PC-3 (cell line): ENCODE measurements at places on chromosomes 7 and 10. TPM values are rescaled to one million over a fixed set of nuclear protein-coding genes. Genes with fewer than 3 reads are reported as not detected.
A peak's percentile ranks its signal among the peaks of the same experiment; 100 is the strongest.

DNA sequence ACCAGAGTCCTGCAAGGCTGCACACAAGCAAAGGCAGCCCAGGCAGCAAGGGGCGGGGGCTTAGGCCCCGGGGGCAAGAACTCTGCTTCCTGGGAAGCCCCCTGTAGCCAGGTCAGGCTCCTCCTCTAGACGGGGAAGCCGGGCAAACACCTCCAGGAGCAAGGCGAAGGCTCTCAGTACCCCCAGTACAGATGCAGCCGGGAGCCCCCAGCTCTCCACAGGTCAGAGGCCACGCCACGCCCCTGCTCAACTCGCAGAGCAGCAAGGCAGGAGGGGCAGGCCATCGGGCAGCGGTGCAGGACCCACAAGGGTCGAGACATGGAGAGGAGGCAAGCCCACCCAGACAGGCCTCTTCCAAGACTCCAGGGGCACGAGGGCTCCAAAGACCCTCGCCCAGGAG lies 108.8 kb downstream of the MAD1L1 start:
- DNase-seq = no peak

- no peak for DNase-seq
These were observed 21.5 kb upstream of the ZNF800 start for GRCh38 chr7:127413962-127414361.

DNA sequence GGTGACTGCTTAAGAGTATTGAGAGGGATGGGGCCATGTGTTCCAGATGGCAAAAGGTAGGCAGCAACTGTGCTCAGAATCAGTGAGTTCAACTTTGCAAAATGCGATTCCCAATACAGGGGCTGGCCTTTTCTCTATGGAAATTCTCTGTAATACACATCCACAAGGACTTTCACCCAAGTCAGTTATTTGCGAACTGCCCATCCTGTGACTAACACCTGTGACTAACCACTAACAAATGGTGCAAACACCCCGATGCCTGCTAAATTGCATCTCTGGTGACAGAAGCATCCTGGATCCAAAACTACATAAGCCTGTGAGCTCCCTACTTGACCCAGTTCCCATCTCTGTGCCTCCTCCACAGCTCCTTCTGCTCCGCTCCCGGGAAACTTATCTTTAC lies 9.0 kb upstream of the CUZD1 start:
- DNase-seq = peak; percentile 88

DNA sequence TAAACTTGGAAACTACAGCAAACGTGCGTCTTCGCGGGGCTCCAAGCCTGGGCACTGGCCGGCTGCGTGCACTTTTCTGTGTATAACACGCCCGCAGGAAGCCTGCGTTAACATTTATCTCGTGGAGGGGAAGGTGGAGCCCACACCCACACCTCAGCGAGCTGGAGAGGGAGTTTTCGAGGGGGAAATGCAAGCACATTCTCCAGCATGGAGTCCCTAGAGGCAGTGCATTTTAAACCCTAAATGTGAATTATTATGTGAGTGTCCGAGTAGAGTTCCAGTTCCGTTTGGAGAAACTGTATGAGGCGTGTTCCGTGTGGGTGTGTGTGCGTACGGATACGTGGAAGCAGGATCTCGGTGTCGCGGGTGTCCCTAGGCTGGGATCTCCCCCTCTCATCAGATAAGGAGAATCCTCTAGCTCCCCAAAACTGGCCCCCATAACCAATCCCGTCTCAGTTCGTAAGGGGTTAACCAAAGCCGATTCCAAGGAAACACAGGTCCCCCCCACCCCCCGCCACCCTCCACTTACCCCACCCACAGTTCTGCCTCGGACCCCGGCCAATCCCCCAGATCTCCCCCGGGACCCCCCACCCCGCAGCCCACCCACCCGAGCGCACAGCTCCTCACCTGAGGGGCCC lies 403 bp downstream of the CDK6 start:
- DNase-seq = peak; percentile 23

- peak; percentile 92 for DNase-seq
These were observed 87.4 kb upstream of the TNS3 start for GRCh38 chr7:47669178-47669891.

GRCh38 chr7:1357601-1358271 lies 101.5 kb downstream of the MICALL2 start:
- DNase-seq = no peak

GRCh38 chr7:122616951-122617350 lies 82.0 kb downstream of the RNF133 start:
- no peak for DNase-seq

DNA sequence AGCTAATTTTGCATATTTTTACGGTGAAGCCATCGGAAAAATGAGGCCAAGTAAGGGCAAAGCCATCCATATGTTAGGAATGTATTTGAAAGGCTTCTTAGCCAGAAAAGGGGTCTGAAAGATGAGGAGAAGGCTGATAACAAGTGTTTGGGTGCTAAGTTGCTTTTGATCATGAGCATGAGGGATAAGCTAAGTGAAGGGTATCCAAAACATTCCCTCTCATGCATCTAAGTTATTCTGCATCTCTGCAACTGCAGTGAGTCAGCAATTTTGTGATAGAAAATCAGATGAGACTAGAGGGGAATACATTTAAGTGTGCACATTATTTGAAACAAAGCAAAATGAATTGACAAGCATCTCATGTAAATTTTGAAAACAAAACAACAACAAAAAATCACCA lies 282.8 kb downstream of the GPR158 start:
- no peak for DNase-seq

- DNase-seq = peak; percentile 11
These were observed 109.6 kb downstream of the SFMBT2 start for GRCh38 chr10:7301006-7301778.

- DNase-seq = no peak
These were observed 967.8 kb upstream of the SORCS1 start for GRCh38 chr10:108132303-108132702.

- DNase-seq = peak; percentile 61
These were observed 162.8 kb upstream of the TNRC18 start for GRCh38 chr7:5586279-5586962.

GRCh38 chr7:35257251-35258124 lies 3.6 kb upstream of the TBX20 start:
- no peak for DNase-seq

GRCh38 chr7:47817917-47818316 lies 130.3 kb downstream of the PKD1L1 start:
- DNase-seq = peak; percentile 38

DNA sequence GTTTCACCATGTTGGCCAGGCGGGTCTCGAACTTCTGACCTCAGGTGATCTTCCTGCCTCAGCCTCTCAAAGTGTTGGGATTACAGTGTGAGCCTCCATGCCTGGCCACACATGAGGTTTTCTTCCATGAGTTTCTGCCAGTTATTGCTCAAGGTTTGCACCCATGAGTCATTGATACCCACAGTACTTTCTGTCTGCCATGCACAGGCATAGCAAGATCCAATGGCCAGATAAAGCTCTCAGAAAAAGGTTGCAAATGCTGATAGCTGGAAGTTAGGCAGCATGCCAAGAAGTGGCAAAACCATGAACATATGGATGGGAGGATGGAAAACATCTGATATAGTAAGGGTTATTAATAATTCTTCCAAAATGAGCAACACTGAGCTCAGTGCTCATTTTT lies 298.7 kb upstream of the NRG3 start:
- no peak for DNase-seq

DNA sequence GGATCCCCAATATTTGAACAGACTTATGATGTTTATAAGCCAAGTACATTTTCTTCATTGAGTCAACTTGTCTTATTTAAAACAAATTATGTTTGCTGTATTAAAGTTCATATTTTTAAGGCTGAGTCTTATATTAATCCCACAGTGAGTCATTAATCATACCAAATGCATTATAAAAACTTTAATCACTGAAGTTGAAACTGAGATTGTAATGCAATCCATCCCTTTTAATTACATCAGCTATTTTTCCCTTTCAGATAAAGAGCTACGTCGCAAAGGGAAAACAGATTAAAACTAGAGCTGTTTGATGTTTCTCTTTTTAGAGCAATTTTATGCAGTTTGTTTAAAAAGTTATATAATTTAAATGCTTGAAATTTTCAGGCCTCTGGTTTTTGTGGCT lies 183.0 kb downstream of the ARID5B start:
- peak; percentile 74 for DNase-seq

DNA sequence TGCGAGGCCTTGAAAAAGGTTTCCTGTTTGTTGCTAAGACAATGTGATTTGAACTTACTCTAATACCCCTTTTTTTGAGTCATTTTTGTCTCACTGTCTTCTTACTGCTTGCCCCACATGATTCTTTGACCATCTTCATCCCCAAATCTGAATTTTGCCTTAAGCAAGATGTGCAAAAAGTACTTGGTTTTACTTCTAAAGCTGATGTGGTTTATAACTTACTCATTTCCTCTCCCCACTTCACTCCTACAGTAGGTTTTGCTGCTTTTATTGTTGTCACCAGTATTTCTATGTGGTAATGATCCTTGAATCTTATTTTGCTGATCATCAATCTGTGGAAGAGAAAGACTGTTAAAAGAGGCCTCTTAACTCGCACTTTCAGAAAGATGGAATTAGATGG lies 396.4 kb downstream of the SDK1 start:
- no peak for DNase-seq

GRCh38 chr7:120714945-120715344 lies 143.0 kb downstream of the TSPAN12 start:
- peak; percentile 50 for DNase-seq

DNA sequence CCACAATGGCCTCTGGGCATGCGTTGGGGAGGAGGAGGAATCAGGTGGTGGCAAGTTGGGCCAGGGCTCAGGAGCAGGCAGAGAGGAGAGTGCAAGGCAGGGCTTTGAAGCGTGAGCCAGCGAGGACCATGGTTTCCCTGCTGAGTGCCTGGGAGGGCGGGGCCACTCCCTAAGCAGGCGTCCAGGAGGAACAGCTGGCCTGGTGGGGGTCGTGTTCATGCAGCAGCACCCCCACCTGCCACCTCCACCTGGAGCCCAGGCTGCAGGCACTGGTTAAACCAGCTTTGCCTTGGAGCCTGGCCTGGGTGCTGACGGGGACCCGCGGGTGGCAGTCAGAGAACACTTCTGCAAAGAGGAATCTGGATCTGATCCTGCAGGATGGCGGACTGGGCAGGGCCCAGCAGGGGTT lies 24.2 kb upstream of the AQP1 start:
- no peak for DNase-seq

DNA sequence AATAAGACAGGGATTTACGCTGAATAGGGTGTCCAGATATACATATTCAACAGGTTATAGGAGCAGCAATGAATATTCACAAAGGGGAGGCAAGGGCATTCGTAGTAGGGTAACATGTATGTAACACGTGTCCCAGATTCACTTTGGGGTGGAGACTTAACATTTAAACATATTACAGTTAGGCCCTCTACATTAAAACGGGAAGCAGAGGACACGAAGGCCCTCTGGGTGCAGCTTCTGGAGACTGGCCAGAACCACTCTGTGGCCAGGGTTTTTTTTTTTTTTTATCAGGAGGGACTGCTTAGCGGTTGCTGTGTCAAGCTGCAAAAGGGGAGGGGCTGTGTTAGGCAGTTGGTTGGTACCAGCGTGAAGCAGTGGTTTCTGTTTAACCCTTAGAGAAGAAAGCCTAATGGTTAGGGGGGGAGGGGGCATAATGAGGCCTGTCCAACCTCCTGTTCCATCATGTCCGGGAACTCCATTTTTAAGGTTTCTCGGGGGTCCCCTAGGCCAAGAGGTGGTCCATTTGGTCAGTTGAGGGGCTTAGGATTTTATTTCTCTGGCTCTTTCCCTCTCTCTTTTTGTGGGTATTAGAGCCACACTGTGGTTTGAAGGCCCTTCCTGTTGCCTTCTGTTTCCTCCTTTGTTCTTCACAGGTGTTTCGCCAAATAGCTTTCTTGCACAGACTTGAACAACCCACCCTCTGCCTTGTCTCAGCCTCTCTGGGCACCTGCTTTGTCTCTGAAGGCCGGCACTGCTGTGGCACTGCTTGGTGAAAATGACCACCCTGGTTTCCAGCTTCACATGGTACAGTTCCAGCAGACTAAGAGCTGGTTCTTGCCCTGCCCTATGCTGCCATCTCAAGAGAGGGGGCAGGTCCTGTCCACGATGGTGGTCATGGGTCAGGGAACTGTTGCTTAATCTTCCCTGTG lies 26.4 kb downstream of the PRF1 start:
- peak; percentile 87 for DNase-seq

- no peak for DNase-seq
These were observed 298.5 kb downstream of the GLRX3 start for GRCh38 chr10:130434446-130435385.

DNA sequence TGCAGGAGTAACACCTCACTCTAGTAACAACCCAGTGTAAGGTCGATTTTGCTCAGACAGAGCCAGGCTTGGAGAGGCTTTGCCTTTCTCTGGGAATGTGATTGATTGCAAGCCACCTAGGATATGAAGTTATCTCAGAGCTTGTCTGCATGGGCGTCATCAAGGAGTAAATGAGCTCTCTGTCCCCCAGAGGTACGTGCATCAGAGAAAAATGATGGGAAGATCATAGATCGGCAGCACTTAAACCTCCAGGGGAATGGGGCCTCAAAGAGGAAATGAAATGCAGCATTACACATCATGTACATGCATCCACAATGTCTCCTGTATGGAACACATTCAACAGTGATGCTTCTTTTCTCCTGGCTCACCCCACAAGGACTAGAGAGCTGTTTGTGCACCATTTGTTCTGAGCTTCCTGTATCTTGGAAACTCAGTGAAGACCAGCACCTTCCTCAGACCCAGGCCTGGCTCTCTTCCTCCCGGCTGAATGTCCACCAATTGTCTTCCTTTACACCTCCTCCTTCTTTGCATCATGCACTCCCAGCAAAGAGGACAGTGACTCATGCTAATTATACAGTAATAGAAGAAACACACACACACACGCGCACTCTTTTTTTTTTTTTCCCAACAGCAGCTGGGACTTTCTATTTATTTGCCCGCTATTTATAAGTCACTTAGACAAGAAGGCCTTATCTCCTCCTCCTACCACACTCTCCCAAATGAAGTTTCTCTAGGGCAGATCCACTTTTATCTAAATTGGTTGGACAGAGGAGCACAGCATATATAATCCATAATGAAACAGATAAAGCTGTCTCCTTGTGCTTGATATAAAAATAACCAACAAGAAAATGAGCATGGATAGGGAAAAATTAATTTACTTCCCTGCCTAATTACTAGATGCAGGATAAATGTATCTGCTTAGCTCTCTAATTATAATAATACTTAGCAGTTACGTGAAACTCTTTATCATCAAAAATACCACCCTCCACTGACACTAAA lies 990.7 kb downstream of the CCSER2 start:
- no peak for DNase-seq

The TMEM225B gene
- total RNA-seq = not detected in 2 replicates

The CCNJ gene
- 3.2 and 3.9 TPM in 2 replicates for total RNA-seq

The DNAJC12 gene
- total RNA-seq = 14.2 and 15.5 TPM in 2 replicates

The ZNF107 gene
- 4.3 and 4.8 TPM in 2 replicates for total RNA-seq
